Muscle of arm (tissue), 14 donors: ENCODE measurements at places on chromosomes 16 and 17.

DNA sequence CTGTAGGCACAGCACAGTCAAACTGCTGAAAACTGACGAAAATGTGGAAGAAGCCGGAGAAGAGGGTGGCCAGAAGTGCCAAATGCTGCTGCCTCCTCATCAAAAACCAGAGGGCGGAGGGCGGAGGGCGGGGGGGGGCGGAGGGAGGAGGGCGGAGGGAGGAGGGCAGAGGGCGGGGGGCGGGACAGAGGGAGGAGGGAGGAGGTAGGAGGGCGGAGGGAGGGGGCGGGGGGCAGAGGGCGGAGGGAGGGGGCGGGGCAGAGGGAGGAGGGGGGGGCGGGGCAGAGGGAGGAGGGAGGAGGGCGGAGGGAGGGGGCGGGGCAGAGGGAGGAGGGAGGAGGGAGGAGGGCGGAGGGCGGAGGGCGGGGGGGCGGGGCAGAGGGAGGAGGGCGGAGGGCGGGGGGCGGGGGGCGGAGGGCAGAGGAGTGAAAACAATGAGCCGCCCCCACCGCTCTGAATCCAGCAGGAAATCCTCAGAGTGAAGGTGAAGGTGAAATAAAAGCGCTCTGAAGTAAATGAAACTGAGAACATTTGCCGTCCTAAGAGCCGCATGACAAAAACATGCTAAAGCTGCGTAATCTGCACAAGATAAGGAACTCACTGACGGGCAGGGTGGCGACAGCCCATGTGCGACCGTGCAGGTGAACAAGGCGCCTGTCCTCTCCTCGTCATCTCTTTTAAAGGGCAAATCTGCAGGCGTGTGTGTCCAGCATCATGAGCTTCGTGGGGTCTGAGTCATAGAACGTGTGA, 22.6 kb upstream of the CBFA2T3 start:
- DNase-seq, result no peak

- no peak for DNase-seq
These were observed 875 bp downstream of the PRKCB start for GRCh38 chr16:23836404-23837311.

- DNase-seq, result no peak
These were observed 21.7 kb downstream of the TTYH2 start for GRCh38 chr17:74235040-74235581.

- DNase-seq, result no peak
These were observed 15.0 kb downstream of the SLC16A3 start for GRCh38 chr17:82243648-82244412.

- no peak for DNase-seq
These were observed 831 bp downstream of the RPL13 start for GRCh38 chr16:89561142-89561883.

DNA sequence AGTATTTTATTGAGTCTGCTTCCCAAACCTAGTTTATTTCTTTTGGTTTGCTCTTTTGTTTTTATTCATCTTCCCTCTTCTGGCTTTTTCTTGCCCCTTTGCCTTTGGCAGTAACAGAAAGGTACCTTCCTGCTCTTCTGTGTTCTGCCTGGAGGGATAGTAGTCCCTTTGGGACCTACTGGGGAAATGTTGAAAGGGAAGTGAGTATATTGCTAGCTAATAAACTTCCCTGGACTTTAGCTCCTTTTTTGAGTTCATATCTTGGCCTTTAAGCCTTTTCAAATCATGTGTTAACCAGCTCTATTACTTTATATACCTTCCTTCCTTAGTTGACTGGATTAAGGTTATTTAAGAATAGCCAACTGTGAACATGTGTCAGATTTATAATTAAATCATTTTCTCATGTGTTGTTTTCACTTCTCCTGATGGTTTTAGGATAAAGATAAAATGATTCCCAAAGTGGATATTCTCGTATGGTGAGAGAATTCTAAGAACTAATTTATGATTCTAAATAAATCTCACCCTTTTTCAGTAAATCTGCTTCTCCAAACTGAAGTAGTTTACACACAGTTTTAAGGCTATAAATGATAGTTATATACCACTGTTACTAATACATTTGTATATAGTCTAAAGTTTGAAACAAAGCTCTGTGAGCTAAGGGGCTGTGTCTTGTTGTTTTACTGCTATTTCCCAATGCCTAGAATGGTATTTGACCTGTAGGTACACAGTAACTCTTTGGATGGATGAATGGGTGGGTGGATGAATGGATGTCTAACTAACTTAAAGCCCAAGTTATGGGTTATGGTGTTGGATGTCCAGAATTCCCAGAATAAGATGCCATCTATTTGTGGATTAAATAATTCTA, 45.7 kb downstream of the OMG start:
- DNase-seq, result no peak

- DNase-seq, result no peak
These were observed 15.0 kb downstream of the MYH13 start for GRCh38 chr17:10357768-10358167.

DNA sequence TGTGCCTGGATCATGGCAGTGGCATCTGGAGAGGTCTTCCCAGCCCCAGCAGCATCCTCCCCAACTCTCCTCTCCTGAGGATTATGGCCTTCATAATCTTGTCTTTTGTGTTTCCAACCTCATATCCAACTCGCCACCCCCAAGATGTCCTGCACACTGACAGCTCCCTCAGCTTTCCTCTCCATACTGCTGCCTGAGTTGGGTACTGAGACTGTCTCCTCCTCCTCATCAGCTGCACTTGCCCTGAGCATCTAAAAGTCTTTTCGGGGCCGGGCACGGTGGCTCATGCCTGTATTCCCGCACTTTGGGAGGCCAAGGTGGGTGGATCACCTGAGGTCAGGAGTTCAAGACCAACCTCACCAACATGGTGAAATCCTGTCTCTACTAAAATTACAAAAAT, 2.0 kb downstream of the CD300LB start:
- DNase-seq, result no peak

DNA sequence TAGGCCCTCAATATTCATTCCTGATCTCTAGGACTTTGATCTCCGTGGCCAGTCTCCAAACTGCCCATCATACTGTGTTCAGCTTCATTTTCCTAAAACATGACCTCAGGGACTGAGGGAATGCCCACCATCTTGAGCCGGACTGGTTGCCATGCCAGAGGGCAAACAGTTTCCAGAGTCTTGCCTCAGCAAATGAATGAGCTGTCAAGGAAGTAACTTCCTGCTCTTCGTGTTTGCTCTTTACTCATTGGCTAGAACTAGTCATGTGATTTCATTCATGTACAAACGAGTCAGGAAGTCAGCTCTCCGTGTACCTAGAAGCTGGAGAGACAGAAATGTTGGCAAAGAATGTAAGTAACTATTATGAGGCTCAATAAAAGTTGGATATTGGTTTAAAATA, 50.2 kb downstream of the ANKFN1 start:
- DNase-seq, result no peak

GRCh38 chr17:1783271-1783670, 21.4 kb downstream of the SERPINF1 start:
- DNase-seq, result no peak

DNA sequence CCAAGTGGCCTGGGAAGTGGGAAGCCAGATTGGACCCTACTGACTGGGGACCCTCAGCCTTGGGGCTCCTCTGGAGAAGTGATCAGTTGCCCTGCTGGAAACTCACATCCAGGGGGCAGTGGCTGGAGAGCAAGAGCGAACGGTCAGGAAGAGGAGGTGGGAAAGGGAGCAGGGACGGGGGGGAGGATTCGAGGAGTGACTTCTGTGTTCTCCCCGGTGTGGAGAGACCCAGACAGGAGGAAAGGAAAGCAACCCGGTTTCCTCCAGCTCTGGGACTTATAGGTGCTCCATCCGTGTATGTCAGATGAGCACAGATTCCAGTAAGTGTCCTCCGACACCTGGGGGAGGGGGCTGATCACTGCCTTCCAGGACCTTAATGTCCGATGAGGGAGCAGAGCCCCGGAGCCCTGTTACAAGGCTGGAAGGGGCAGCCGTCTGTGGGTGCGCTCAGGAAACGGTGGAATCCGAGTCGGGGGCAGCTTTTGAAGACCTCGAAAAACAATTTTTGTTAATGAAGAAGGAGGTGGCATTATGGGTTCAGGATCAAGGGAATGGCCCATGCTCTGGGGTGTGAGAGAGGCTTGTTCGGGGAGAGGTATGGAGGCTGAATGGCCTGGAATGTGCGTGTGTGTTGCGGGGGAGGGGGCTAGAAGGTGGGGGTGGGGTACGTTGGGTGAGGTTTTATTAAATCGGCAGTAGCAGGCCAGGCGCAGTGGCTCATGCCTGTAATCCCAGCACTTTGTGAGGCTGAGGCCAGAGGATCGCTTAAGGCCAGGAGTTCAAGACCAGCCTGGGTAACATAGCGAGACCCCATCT, 34.8 kb upstream of the NDRG4 start:
- no peak for DNase-seq

GRCh38 chr16:88727871-88728270, 21.6 kb downstream of the CTU2 start:
- no peak for DNase-seq

- peak; percentile 75 for DNase-seq
These were observed at the start of gene MLLT6 for GRCh38 chr17:38704606-38705522. MLLT6 (plus strand) TSS chr17:38705273; CDS start chr17:38705633, 360 bp downstream.

DNA sequence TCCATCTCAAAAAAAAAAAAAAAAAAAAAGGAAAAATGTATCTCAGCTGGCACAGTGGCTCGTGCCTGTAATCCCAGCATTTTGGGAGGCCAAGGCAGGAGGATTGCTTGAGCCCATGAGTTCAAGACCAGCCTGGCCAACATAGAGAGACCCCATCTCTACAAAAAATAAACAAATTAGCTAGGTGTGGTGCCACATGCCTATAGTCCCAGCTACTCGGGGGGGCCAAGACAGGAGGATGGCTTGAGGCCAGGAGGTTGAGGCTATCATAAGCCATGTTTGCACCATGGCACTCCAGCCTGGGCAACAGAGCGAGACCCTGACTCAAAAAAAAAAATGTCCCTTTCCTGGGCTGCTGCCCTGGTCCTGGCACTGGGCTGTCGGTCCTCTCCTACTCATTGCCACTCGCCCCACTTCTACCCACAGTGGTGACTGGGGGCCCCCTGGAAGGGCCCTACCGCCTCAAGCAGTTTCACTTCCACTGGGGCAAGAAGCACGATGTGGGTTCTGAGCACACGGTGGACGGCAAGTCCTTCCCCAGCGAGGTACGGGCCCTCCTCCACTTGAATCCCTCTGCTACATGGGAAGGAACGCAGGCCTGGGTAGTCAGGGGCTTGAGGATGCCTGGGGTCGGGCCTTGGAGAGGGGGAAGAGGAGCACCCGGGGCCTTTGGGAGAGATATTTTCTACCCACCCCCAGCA, 6.1 kb downstream of the CA7 start:
- no peak for DNase-seq

- DNase-seq, result no peak
These were observed 381.0 kb upstream of the TNRC6C start for GRCh38 chr17:77577491-77577890.

DNA sequence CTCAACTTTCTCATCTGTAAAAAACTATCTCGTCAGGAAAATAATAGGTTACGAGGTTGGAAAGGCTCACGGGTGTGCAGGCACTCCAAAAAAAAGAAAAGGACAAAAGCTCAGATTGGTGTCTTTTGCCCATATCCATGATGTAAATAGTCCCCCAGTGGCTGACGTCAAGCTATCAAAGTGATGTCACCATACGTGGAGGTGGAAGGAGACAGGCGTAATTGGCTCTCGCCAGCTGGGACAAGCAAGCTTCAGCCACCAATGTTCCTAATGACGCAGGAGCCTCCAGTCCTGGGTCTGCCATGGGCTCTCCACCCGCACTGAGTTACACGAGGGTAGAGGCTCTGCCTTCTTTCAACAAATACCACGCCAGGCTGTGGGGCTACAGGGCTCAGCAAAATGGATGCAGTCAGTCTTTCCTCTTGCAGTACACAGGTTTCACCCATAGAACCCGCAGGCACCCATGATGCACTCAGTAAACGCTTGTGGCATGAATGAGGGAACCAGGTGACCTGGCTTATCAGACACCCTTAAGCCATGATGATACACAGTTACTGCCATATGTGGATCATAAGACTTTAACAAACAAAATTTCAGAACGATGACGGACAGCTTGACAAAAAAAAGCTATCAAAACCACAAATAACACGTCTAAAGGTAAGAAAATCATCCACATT, 50.5 kb downstream of the COTL1 start:
- DNase-seq, result no peak

- no peak for DNase-seq
These were observed 302.7 kb upstream of the ASIC2 start for GRCh38 chr17:33595828-33596227.
